ENCODE measurements at places on chromosomes 4 and X.
A peak's percentile ranks its signal among the peaks of the same experiment; 100 is the strongest.

DNA sequence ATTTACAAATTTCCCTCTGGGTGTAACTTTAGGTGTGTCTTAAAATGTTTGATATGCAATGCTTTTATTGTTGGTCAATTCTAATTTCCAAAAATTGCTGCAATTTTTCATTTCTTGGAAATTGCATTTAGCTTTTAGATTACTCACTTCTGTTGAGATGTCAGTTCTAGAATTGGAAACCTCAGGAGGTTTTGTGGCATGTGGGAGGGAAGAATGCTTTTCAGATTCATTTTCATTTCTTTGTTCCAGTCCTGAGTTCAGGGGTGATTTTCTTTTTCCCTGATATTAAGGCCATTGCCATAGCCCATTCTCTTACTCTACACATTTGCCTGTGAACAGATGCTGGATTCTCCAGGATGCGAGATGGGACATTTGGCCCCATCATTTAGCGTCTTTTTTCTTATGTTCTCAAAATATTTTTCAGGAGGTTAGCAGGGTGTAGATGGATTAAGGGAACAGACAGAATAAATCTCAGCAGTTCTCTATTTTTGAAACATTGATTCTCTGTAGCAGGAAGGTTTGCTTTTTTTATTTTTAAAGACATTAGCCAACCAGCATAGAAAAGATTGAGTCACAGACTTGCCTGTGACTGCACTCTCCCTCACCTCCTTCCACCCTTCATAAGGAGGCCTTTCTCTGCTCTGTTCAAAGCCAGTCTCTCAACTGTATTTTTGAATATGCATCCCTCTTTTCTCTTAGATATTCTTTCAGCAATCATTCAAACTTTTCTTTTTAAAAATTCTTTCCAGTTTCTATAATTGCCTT, 238.4 kb upstream of the ANXA3 start:
- DNase-seq, result no peak
- no peak overlapping the region for H3K4me3 ChIP-seq
- no peaks in the 10 kb centered on the region for H3K36me3 ChIP-seq
- H3K27me3 ChIP-seq, result peaks cover 38% of the 10 kb centered on the region

DNA sequence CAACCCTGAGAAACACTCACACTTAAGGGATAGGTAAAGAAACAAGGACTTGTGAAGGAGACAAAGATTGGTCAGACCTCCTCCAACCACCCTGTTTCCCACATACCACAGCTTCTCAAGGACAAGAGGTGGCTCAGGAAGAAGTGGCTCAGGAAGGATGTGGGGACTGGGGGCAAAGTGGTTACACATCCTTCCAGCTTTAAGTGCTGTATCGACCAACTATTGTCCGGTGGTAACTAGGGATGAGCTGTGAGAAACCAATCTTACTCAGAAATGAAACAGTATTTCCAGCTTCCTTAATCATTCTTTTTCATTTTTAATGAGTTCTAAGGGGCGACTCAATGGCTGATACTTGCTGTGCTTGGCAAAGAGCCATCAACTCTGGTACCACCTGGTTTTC, 8.5 kb upstream of the LHFPL1 start:
- peaks cover 12% of the 10 kb centered on the region for H3K27me3 ChIP-seq
- no peak for DNase-seq
- peaks cover 8% of the 10 kb centered on the region for H3K4me1 ChIP-seq
- H3K4me3 ChIP-seq, result no peak overlapping the region
- H3K36me3 ChIP-seq, result no peaks in the 10 kb centered on the region

- no peak overlapping the region for H3K27ac ChIP-seq
- no peaks in the 10 kb centered on the region for H3K4me1 ChIP-seq
- no peaks in the 10 kb centered on the region for H3K36me3 ChIP-seq
- peaks cover 6% of the 10 kb centered on the region for H3K27me3 ChIP-seq
- H3K4me3 ChIP-seq, result no peak overlapping the region
Observed at GRCh38 chrX:2566055-2566454, 65.3 kb upstream of the DHRSX start.

- no peak overlapping the region for H3K4me3 ChIP-seq
- no peaks in the 10 kb centered on the region for H3K4me1 ChIP-seq
- no peak overlapping the region for H3K27ac ChIP-seq
- H3K36me3 ChIP-seq, result peaks cover 3% of the 10 kb centered on the region
- H3K27me3 ChIP-seq, result peaks cover 5% of the 10 kb centered on the region
Observed at GRCh38 chrX:133676344-133677122, 261.2 kb upstream of the GPC4 start.

GRCh38 chrX:15435836-15436619, 51.8 kb upstream of the VEGFD start:
- no peak overlapping the region for H3K4me3 ChIP-seq
- H3K27ac ChIP-seq, result no peak overlapping the region
- H3K27me3 ChIP-seq, result no peaks in the 10 kb centered on the region

GRCh38 chrX:30577362-30577991, at the start of gene TASL:
Gene TASL, minus strand, starts transcription at chrX:30577766. Its CDS starts 17,411 bp downstream, at chrX:30560355.
- peak within 1 kb of the TSS; percentile 85 for H3K27ac ChIP-seq
- no peak for DNase-seq
- H3K27me3 ChIP-seq, result no peaks in the 10 kb centered on the region
- peak within 1 kb of the TSS; percentile 87 for H3K4me3 ChIP-seq

DNA sequence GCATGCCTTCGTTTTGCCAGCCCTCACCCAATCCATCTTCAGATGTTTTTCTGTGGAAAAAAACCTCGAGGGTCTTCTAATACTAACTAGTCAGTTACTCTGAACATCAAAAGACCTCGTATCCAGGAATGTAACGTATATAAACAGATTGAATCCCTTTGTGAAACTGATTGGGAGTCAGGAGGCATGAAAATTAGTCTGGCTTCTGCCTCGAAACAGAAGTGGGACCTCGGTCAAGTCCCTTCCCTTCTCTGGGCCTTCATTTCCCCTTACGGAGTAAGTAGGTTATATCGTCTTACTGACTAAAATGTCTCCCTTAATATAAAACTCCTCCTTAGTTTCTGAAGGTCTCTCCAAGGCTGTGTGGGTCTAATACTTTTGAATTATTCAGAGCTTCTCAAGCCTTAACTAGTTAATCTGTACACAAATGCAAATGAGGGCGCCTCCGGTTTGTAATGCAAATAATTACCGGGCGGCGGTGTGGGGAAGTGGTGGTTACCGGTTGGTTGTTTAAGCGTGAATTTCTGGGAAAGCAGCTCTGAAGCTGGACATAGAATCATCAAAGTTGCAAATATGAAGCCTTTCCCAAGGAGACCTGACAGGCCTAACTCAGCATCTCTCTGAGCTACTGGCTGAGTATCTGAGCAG, 11.4 kb upstream of the NKRF start:
- no peak overlapping the region for H3K27ac ChIP-seq
- H3K27me3 ChIP-seq, result no peaks in the 10 kb centered on the region
- peaks cover 5% of the 10 kb centered on the region for H3K4me1 ChIP-seq
- no peak overlapping the region for H3K4me3 ChIP-seq
- DNase-seq, result no peak
- peaks cover 3% of the 10 kb centered on the region for H3K36me3 ChIP-seq

GRCh38 chr4:85457752-85458467, 17.0 kb upstream of the ARHGAP24 start:
- no peaks in the 10 kb centered on the region for H3K36me3 ChIP-seq
- H3K4me1 ChIP-seq, result no peaks in the 10 kb centered on the region
- H3K27me3 ChIP-seq, result no peaks in the 10 kb centered on the region
- H3K4me3 ChIP-seq, result no peak overlapping the region
- no peak for DNase-seq

DNA sequence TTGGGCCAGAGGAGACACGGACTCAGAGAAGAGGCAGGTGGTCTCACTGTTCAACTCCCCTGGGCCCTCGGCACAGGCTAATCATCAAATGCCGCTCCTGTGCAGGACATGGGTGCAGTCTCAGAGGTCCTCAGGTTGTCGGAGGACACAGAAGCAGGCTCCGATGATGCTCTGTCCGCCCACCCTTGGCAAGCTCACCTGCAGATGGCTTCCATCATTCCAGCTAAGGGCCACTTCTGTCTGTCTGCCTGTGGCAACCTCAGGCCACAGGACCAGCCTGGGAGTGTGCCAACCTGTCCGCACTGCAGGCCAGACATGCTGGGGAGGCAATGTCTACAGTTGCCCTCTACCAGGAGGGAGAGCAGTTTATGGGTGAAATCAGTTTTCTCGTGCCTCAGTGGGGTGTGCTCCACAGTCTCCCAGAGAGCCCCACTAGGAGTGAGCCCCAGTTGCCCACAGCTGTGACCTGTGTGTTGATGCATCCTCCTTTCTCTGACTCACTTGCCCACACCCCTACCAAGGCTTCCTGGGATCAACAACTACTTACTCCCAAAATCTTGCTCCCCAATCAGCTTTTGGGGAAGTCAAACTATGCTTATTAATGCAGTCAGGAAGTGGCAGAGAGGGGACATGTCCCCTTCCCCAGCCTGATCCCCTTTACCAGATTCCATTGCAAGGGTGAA, 55.9 kb downstream of the HTRA3 start:
- H3K27ac ChIP-seq, result no peak overlapping the region
- H3K27me3 ChIP-seq, result no peaks in the 10 kb centered on the region
- DNase-seq, result no peak
- no peaks in the 10 kb centered on the region for H3K4me1 ChIP-seq
- H3K4me3 ChIP-seq, result no peak overlapping the region

DNA sequence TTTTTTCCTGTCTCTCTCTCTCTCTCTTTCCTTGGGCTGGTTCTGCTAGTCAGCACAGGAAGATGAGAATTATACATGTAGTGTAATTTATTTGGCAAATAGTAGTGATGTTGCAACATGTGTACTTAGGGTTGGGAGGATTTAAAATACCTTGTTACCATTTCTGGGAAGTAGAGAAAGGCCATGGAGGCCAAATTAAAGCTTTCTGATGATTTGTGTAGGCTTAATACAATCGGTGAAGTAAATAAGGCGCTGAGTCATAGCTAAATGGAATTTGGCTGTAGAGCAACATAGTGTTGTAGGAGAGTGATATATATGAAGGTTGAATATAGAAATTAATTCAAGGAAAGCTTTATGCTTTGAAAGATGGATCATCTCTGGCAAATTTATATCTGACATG, 295.3 kb downstream of the GRID2 start:
- H3K4me1 ChIP-seq, result no peaks in the 10 kb centered on the region
- H3K4me3 ChIP-seq, result no peak overlapping the region
- no peaks in the 10 kb centered on the region for H3K36me3 ChIP-seq
- H3K27me3 ChIP-seq, result no peaks in the 10 kb centered on the region

- H3K4me3 ChIP-seq, result no peak overlapping the region
- no peaks in the 10 kb centered on the region for H3K4me1 ChIP-seq
- no peak overlapping the region for H3K27ac ChIP-seq
- peaks cover 23% of the 10 kb centered on the region for H3K27me3 ChIP-seq
- no peaks in the 10 kb centered on the region for H3K36me3 ChIP-seq
Observed at GRCh38 chr4:47088298-47088697, 56.9 kb downstream of the GABRB1 start.

DNA sequence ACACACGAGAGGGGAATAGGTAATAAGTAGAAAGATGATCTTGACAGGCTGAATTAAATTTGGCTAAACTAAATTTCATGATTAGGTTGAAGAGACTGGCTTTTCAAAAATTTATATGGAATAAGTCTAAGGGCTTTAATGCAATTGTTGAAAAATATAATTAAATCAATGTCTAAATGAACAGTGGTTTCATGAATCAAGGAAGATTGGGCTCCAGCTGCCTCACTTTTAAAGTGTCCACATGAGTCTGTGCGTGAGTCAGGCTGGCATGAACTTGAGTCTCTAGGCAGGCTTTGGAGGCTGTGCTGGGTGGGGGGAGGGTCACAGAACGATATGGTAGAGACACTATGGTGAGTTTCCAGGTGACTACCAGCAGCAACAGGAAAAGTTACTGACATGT, 111.9 kb downstream of the SORBS2 start:
- H3K27me3 ChIP-seq, result peaks cover 19% of the 10 kb centered on the region
- no peak overlapping the region for H3K4me3 ChIP-seq
- H3K36me3 ChIP-seq, result no peaks in the 10 kb centered on the region
- no peaks in the 10 kb centered on the region for H3K4me1 ChIP-seq
- DNase-seq, result no peak

- no peak overlapping the region for H3K27ac ChIP-seq
- no peaks in the 10 kb centered on the region for H3K4me1 ChIP-seq
- no peaks in the 10 kb centered on the region for H3K36me3 ChIP-seq
- H3K27me3 ChIP-seq, result peaks cover 25% of the 10 kb centered on the region
- no peak overlapping the region for H3K4me3 ChIP-seq
- DNase-seq, result no peak
Observed at GRCh38 chr4:47817275-47817674, 20.6 kb downstream of the CORIN start.

- H3K4me3 ChIP-seq, result no peak overlapping the region
- H3K4me1 ChIP-seq, result peaks cover 2% of the 10 kb centered on the region
- peaks cover 2% of the 10 kb centered on the region for H3K36me3 ChIP-seq
- no peak overlapping the region for H3K27ac ChIP-seq
- no peak for DNase-seq
Observed at GRCh38 chr4:154528869-154529268, 21.3 kb downstream of the PLRG1 start.

DNA sequence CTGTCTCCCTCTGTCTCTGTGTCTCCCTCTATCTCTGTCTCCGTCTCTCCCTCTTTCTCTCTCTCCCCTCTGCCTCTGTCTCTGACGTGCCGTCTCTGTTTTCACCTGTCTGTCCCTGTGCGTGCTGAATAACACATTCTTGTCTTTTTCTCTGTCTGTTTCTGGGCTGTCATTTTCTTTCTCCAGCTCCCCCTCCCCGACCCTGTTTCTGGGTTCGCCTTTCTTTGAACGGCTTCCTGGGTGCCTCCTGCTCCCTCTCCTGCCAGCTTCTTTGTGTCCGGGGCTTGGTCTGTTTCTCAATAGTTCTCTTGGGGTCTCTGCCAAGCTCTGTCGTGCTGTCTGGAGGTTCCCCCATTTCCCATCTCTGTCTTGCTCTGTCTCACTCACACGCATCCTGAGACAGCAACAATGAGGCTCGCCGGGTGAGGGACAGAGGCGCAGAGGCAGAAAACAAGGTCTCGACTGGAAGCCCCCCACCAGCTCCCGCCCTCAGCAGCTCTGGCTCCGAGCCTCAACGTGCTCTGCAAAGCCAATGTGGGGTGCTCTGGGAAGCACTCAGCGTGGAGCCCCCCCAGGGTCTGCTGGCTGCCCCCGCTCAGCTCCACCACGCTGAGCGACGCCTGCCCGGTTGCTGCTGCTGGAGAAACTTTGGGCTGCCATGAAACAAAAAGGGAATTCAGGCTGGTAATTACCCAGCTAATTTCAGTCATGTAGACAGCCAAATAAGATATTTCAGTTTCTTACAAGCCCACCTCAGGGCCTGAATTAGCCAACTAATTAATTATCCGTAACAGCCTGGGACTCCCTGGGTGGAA, 3.4 kb downstream of the CPLX1 start:
- H3K27me3 ChIP-seq, result peaks cover 36% of the 10 kb centered on the region
- H3K36me3 ChIP-seq, result peaks cover 6% of the 10 kb centered on the region
- no peaks in the 10 kb centered on the region for H3K4me1 ChIP-seq
- DNase-seq, result no peak
- H3K27ac ChIP-seq, result no peak overlapping the region
- H3K4me3 ChIP-seq, result peak overlapping the region; percentile 4

DNA sequence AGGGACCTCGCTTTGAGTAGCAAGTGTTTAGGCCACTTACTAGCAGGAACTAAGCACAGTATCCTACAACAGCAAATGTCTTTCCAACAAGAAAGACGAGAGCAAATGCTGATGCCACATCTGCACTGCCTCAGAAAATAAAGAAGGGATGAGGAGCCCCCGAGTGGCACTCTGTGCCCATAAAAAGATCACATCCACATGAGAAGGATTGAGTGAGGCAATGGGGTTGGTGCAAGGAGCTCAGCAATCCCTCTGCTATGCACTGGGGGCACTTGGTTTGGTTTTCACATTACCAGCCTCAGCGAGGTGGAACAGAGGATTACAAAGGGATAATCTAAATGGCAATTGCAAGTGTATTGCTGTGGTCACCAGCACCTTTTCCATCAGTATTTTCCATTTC, 252.8 kb upstream of the SLC7A11 start:
- no peak overlapping the region for H3K4me3 ChIP-seq
- H3K27me3 ChIP-seq, result no peaks in the 10 kb centered on the region
- DNase-seq, result no peak
- no peak overlapping the region for H3K27ac ChIP-seq

GRCh38 chr4:2300431-2301224, 38.7 kb upstream of the MXD4 start:
- H3K27ac ChIP-seq, result peak overlapping the region; percentile 81
- peaks cover 11% of the 10 kb centered on the region for H3K4me1 ChIP-seq
- peaks cover 6% of the 10 kb centered on the region for H3K36me3 ChIP-seq
- H3K4me3 ChIP-seq, result no peak overlapping the region

Measured in T-helper 17 cell (primary cell).